COR-L47 (cell line): ENCODE measurements at places on chromosomes 12 and 14.

DNA sequence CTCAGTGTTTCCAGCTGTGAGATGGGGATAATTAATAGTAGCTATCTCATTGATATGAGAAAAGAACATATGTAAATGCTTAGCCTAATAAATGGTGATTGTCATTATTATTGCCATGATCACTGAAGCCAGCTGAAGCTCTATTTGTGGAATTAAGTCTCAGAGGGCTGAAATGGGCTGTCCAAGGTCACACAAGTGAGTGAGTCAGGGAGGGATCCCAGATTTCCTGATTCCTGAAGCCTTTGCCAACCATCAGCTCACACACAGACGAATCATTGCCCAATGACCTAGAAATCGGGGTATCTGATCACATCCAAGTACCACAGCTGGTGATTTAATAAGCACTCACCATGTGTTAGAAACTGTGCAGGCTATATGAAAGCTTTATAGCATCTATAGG is 21.6 kb upstream of the TMEM229B start:
- DNase-seq = no peak

- no peak for DNase-seq
Observed at GRCh38 chr12:114404926-114405518, 922 bp downstream of the TBX5 start.

DNA sequence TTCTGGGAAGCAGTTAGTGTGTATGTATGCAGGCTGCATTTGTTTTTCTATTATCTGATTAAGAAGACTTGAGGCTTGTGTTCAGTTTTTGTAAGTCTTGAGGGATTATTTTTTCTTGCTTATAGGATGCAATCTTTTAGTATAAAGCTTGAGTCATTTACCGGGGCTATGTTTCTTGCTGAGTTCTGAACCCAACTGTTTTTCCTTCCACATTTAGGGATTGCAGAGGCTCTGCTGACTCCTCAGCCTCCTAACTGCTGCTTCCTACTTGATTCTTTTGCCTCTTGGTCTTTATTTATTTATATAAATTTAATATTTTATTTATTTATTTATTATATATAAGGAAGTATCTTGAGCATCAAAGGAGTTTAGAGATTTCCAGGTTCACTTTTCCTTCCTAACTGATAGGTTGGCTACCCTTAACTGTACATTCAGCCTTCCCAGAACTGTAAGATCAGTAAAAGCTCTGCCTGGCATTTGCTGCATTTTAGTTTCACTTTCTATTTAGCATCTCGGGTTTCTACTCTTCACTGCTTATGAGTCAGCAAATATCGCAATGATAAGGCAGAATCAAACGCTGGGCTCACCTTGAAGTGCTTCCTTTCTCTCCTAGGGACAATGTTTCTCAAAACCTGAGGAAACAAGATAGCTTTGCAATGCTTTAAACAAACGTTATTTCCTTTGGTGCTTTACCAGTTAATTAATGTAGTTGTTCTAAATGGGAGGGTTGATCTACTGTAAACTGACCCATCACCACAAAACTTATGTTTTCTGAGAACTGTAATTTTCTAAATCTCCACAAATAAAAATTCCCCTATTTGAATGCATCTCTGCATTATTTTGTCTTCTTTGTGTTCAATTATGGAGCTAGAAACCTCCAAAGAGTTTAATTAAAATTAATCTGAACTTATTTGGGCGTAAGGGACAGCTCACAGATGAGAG is 1183.7 kb upstream of the TMEM132C start:
- DNase-seq = peak; percentile 70

DNA sequence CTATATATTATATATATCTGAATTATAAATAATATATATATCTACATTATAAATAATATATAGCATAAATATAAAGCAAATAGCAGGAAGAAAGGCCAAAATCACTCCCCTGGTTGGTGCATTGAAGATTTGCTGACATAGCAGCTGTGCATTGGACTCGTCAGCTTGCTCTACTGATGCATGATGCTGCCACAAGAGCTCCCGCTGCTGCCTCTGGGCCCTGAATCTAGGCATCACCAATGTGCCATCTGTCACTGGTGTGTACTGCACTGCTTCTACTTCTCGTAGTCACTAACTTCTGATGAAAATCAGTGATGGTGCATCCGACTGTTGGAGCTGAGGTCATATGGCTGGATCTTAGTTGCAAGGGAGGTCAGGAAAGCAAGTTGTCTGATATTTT is 205.0 kb downstream of the ADAMTS20 start:
- no peak for DNase-seq

DNA sequence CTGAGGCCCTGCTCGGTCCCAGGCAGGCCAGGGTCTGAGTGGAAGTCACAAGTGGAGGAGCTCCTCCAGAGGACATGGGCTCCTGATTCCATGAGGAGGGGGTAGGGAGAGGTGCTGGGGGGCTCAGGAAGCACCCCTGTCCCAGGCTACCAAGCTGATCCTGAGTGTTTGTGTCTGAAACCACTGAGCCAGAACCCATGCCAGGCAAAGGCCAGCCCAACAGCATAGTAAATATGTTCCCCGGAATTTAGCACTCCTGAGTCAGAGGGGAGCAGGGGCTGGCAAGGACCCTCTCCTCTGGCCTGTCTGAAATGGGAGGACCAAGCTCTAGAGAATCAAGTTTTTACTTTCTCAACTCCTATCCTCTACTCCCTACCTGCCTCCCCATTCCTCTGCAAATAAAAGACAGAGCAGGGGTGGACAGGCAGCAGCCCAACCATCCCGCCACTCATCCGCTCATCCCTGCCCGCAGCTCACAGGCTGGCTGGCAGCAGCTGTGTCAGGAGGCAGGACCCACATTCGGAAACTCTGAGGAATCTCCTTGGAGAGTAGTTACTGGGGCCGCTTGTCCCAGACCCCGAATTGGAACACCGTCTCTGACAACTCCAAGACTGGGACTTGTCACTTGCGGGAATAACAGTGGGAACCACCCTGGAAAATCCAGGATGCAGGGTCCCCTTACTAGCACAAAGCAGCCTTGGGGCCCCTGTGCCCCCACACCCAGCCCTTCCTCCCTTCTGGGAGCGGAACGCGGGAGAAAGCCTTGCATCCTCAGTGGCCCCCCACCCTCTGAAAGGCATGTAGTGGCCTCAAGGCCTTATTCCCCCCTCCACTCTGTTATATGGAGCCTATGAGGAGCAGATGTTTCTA is 102.5 kb downstream of the ZFP36L1 start:
- no peak for DNase-seq

DNA sequence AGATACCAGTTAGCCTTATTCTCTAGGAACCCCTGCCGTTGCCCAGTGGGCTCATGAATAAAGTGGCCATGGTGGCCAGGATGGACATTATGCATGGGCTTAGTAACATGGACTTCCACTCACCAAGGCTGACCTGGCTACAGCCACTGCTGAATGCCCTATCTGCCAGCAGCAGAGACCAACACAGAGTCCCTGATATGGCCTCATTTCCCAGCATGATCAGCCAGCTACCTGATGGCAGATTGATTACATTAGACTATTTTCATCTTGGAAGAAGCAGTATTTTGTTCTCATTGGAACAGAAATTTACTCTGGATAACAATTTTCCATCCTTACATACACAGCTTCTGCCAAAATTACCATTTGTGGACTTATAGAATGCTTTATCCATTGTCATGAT is 16.2 kb upstream of the LPCAT3 start:
- no peak for DNase-seq

- no peak for DNase-seq
Observed at GRCh38 chr12:21369141-21369980, 3.3 kb upstream of the IAPP start.

DNA sequence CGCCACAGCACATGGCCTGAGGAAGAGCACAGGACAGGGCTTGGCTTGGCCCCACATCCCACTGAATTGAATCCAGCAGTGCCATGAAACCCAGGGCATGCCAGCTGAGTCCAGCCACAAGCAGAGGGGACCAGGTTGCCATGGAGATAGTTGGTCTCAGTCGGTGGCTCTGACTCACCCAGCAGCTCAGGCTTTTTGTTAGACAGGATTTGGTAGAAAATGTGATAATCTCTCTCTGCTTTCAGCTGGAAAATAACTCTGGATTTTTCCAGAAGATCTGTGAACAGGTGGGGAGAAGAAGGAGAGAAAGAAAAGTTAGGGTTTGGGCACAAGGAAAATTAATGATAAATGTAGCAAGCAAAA is 4.8 kb downstream of the MYH7 start:
- DNase-seq = peak; percentile 58

- no peak for DNase-seq
Observed at GRCh38 chr12:92769124-92769901, 66.5 kb downstream of the PLEKHG7 start.

DNA sequence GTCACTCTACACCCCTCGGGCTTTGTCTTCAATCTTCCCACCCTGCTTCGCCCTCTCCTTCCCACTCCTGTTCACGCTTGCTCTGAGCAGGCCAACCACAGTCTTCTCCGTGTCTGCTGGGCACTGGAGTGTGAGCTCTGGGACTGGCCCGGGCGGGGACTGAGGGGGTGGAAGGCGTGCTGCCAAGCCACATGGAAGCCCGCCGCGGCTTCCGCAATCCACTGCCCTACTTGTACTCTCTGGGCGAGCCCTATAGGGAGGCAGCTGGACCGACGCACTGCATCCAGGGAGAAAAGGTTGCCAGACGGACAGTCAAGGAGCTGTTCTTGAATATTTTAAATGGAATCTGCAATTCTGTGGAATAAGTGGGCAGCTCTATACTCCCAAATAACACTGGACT is 24.8 kb downstream of the GOLGA3 start:
- no peak for DNase-seq
